ENCODE measurements at places on chromosomes 7 and 10.

DNA sequence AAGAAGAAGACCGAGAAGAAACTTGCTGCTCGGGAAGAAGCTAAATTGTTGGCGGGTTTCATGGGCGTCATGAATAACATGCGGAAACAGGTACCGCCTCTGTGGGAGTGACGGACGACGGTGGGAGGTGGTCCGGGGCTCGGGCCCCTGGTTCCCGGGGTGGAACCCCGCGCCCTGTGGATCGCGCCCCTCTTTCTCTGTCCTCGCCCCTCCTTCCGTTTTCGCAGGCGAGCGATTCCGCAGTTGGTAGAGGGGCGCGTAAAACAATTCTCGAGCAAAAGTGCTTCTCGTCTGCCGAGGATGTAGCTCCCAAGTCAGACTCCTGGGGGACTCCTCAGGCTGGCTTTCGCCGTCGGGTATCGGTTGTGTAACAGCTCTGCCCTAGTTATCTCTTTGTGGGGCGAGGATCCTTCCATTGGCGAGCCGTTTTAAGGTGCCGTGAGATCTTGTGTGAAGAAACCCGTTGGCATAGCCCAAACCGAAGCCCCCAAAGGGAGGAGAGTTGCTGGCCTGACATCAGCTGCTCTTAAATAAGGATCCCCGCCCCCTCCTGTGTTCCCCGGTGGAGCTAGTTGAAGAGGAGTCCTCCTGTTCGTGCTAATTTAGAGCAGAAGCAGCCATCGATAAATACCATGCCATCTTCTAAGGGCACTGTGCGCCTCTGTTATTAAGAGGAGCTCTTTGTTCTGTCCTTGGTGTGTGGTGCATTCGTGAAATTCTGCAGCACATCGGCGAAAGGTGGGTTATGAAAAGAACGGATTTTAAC lies 655 bp downstream of the KLHL7 start:
- peak; percentile 32 for DNase-seq

GRCh38 chr7:45643630-45644029 lies 69.5 kb downstream of the ADCY1 start:
- no peak for DNase-seq

- no peak for DNase-seq
Measured at GRCh38 chr7:103106005-103106702, 31.2 kb downstream of the ARMC10 start.

GRCh38 chr7:69778138-69778537 lies 179.9 kb downstream of the AUTS2 start:
- DNase-seq = no peak

- DNase-seq = peak; percentile 49
Measured at GRCh38 chr10:100020142-100020885, 10.6 kb upstream of the DNMBP start.

- no peak for DNase-seq
Measured at GRCh38 chr10:130989670-130990232, 321.8 kb downstream of the TCERG1L start.

GRCh38 chr7:115868369-115868768 lies 162.2 kb downstream of the TFEC start:
- DNase-seq = no peak

- DNase-seq = no peak
Measured at GRCh38 chr7:105806592-105807447, 69.6 kb downstream of the ATXN7L1 start.

DNA sequence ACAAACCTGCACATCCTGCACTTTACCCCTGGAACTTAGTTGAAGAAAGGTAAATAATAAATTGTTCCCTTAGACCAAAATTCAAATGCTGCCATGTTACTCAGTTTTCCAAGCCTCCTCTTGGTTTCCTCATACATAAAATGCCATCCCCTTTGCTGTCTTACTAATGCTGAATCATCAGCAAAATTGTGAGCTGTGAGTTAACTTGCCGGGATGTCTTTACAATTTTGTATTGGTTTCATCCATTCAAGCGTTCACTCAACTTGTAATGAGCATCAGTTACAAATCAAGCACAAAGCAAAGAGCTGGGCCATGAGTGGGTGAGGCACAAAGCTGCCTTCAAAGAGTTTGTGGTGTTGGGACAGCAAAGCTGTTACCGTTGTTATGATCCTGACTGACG lies 395.8 kb upstream of the ZMIZ1 start:
- no peak for DNase-seq

- no peak for DNase-seq
Measured at GRCh38 chr10:35979116-35979515, 337.0 kb upstream of the FZD8 start.
